G401 (cell line): ENCODE measurements at places on chromosomes 5 and 9.

DNA sequence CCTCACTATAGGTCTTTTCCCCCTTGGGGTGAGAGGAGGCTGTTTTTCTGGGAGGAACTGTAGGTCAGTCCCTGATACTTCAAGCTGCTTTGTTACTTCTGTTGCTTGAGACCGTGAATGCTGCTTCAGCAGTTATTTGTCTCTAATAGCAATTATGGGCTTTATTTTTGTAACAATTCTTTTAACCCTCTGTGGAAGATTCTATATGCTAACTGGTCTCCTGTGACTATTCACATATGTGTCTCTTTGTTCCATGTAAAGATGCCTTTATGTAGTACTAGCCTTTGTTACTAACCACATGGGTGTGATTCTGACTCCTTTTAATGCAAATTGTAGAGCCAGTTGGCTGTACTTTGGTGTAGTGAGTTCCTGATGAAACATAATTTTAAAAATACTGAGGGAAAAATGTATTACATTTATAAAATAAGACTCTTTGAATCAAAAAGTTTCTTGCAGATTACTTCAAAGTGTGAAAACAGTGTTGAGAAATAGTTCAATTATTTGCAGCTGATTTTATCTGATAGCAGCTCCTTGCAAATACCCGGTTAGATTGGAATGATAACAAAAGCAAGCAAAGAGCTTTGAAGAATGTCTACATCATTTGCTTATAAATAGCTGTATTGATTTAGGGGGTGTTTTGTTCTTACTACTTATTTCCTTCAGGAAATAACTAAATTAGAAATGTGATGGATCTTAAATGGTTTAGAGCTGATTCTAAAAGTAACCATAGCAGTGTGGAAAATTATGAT is 46.6 kb downstream of the ANGPTL2 start:
- peak; percentile 46 for DNase-seq

DNA sequence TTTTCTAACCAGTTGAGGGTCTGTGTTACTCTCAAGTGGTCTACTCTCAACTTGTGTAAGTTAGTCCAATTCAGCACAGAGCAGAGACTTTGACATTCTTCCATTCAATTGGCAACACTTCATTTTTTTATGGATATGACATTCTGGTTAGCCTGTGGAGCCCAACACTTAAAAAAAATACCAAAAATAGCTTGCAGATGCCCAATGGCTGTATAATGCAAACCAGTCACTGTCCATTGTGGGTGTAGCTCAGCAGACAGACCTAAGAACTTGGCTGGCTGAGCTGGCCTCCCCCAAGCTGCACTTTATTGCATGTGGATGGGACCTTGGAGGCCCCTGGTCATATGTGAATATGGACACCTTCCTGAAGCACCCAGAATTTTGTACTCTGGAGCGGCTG is 103.2 kb downstream of the DPYSL3 start:
- no peak for DNase-seq

- DNase-seq: no peak
These were observed 12.4 kb upstream of the SIL1 start for GRCh38 chr5:139210585-139210984.

DNA sequence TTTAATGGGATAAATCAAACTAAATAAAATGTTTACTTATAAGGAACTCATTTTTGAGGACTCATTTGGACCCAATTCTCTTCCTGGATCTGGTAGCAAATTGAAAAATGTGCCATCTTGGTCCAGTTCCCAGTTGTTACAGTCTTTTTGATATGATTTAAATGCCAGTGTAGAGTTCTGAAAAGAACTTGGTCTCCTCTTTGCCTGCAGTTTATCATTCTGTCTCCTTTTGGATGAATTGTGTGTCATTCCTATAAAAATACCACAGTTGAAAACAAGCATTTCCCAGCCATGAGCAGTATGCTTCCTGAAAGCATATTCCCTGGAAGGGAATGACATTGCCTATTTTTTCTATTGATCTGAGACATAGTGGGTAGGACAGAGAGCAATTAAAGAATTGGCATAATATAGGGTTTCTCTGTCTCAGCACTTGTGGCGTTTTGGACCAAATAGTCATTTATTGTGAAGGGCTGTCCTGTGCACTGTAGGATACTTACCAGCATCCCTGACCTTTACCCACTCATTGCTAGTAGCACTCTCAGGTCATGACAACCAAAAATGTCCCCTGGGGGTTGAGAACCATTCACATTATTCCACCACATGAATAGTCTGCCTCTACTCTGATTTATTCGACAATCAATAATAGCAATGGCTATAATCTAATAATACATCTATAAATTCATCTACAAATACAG is 181.8 kb downstream of the NXNL2 start:
- no peak for DNase-seq

DNA sequence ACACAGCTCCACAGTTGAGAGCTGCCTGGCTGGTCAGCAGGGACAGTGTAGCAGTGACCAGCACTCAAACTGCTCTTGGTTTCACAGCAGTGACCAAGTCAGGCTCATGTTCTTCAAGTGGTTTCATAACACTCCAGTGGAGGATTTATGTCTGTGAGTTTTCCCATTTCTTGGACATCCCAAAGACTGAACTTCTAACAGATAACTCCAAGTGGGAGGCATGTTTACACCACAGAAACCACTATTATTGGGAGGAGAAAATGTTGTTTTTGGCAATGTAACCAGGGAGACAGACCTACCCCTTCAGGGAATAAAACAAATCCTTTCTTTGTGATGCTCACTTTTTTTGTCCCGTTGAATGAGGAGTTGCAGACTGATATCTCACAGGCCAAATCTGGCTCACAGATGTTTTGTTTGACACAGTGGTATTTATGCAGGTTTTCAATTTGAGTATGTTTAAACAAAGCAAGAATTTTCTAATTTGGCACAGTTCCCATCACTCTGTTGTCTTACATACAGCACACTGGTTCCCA is 141.5 kb downstream of the RMI1 start:
- no peak for DNase-seq

- DNase-seq: peak; percentile 80
These were observed 55.3 kb downstream of the ERAP1 start for GRCh38 chr5:96752341-96753016.

- peak; percentile 22 for DNase-seq
These were observed 73.9 kb downstream of the RORB start for GRCh38 chr9:74570879-74571512.

DNA sequence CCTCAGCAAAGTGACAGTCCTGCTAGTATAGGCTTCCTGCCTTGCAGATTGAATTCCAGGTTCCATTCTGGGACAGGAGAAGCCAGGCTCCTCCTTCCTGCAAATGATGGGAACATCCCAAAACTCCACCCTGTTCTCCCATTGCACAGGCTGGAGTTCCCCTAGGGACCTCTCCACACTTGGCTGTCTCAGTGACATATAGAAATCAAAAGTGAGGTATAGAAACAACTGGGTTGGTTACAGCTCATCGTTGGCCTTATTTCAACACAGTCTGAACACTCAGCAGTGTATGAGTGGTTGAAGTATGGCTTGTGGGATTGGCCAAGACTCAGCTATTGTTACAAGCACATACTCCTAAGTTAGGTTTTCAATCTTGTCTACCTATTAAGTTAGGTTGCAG is 157.8 kb upstream of the FTMT start:
- DNase-seq: no peak

GRCh38 chr5:43420241-43420640 is 8.1 kb upstream of the CCL28 start:
- DNase-seq: no peak

- DNase-seq: no peak
These were observed 17.9 kb downstream of the OR13J1 start for GRCh38 chr9:35852267-35852815.

DNA sequence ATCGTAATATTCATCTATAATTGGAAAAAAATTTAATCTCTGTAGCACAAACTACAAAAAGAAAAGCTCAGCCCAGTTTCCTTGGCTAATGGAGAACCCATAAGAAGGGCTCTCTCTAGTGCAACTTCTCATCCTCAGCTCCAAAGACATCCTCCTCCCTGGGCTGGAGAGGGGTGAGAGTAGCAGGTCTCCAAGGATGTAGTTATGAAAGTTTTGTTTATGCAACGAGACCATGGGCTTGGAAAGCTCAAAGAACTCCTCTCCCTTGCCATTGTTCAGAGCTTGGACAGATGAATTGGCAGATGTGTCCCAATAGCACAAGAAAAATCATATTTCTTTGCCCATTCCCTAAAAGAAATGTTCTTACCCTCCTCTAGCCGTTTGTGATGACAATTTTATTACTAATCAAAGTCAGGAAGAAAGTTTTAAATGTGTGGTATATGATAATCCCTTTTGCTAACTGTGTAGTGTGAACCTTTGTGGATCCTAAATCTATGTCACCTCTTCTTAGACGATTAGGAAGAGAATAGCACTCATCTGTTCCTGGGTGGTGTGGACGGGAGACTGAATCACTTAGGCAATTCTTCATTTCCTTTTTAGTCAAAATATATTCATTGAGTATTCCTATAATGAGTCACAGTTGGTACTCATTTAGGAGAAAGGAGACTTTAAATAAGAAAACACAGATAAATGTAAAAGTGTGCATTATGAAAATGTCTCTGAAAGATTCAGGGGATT is 52.2 kb downstream of the GARNL3 start:
- DNase-seq: no peak

GRCh38 chr5:142426129-142427014 is 101.6 kb upstream of the SPRY4 start:
- peak; percentile 91 for DNase-seq
